Activated CD4-positive, alpha-beta T cell treated with anti-CD3 and anti-CD28 coated beads, Interleukin-2, amount 50 U/mL, for 1 hour (primary cell): ENCODE measurements at places on chromosomes 1 and 21.

- no peak for DNase-seq
Observed at GRCh38 chr1:29554208-29554778, 318.0 kb downstream of the PTPRU start.

- no peak for DNase-seq
Observed at GRCh38 chr1:43315963-43316737, 15.4 kb downstream of the TIE1 start.

DNA sequence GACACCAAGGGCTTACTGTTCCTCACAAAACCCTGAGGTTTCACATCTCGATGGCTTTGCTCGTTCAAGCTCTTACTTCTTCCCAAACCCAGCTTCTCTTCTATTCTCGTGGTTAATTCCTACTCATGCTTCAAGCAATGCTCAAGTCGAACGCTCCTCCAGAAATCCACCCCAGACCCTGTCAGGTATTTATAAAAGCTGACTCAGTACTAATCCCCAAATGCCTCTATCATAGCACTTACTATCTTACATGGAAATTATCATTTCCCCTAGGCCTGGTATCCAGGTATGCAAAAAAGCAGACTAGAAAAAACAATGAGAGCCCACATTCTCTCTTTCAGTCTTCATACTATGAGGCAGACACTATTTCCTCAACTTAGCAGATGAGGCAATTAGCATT lies 6.3 kb downstream of the EBNA1BP2 start:
- DNase-seq = no peak

GRCh38 chr1:174000371-174000770 lies 21.8 kb downstream of the RC3H1 start:
- DNase-seq = no peak

- no peak for DNase-seq
Observed at GRCh38 chr21:38400195-38400919, 97.9 kb downstream of the ERG start.

DNA sequence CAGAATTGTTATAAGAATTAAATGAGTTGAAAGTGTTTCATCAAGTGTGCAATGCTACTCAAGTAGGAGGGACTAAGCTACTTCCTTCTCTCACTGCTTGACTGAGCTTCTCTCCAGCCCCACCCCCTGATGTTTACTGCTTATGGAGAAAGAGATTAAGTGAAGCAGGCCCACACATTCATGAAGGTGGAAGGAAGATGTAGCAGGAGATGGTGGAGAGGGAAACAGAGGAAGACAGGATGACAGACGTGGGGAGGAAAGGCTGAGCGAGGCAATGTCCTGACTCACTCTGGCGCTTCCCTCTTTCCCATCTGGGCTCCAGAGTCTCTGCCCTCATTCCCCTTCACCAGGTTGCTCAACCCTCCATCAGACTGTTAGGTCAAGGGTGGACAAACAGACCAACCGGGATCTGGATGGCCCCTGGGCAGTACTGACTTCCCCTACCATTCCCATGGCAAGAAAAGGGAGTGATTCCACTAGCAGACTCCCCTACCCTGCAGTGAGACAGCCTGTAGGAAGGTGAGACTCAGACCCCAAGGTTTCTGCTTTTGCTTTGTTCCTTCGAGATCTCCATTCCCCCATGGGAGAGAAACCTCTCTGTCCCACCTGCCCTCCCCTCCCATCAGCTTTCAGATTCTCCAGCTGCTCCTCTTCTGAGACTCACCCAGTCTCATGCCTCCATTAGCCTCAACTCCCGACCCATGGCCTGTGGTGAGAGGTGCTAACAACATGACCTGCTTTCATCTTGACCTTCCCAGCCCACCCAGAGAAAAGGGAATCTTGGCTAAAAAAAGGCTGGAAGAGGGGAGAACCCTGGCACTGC lies 3.1 kb upstream of the ARHGEF2 start:
- DNase-seq = no peak

DNA sequence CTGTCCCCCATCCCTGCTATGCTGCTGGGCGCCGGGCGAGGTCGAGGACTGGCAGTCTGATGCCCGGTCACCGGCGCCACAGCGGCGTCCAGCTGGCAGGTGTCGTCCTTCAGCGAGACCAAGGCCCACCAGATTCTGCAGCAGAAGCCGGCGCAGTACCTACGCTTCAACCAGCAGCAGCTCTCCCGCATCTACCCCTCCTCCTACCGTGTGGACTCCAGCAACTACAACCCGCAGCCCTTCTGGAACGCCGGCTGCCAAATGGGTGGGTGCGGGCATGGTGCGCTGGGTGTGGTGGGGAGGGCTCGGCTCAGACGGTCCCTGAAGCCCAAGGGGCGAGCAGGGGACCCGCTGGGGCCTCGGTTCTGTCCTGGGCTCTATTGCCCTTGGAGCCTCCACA lies 20.7 kb downstream of the PLCH2 start:
- DNase-seq = no peak

DNA sequence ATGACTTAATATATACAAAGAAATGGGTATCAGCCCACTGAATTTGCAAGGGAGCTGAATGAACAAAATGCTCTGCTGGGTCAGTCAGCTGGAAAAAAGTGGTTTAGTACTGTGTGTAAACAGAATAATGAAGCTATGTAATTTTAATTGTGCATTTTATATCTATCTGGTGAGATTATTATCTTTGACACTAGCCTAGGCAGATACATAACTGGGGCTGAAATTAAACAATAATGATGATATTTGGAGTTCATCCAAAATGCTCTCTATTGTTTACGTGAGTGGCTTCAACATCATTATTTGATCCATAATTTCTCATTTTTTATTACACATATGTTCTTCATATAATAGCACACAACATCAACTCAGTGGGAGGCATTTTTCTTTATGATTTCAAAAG lies 208.5 kb upstream of the SNX7 start:
- DNase-seq = no peak

DNA sequence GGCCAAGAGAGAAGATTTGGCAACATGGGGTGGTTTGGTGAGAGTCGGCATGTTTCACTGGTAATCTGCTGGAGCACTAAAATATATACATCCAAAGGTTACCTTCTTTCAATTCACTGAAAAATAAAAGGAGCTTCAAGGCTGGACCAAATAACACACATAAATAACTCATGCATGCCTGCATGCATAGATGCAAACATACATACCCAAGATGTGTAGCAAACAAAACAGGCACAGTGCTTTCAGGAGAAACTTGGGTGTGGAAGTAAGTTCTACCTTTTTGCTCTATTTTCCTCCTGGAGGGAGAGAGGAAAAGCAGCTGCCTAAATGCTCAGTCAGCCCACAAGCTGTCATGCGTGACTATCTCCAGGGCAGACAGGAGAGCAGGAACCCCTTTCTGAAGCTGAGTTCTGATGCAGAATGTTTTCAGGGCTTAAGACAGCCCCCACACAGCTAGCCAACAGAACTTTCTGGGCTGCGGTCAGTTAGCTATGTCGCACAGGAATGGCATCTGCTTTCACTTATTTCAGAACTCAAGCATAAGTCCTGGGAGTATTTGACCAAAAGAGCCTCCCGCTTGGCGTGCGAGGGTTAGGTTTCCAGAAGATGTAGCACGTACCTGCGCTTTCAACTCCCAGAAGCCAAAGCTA lies 166.2 kb downstream of the TOMM20 start:
- DNase-seq = no peak

- DNase-seq = peak; percentile 34
Observed at GRCh38 chr1:110337704-110338308, 1.4 kb upstream of the RBM15 start.

- no peak for DNase-seq
Observed at GRCh38 chr1:25732821-25733220, 67.2 kb upstream of the SELENON start.

DNA sequence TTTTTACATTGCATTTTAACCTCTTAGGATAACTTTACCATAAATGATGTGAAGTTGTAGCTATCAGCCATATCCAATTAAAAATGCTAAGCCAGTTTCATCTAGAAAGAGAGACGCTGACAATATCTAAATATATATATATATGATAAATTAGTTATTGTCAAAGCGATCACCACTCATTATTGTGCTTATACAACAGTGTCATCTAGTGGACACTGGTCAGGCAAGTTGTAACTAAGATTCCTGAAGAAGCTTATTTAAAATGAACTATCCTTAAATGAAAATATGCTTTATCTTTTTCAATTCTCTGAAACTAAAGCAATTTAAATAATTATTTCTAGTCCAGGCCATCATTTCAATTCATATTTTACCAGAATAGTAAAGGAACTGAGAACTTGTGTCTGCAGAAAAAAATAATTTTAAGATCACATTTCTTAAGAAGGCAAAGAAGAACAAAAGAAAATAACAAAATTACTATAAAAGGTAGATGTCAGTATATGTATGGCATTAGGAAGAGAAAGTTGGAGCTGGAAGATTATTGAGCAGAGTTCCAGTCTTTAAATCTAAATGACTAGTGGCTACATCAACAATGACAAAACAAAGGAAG lies 193.3 kb upstream of the SNX7 start:
- DNase-seq = no peak

DNA sequence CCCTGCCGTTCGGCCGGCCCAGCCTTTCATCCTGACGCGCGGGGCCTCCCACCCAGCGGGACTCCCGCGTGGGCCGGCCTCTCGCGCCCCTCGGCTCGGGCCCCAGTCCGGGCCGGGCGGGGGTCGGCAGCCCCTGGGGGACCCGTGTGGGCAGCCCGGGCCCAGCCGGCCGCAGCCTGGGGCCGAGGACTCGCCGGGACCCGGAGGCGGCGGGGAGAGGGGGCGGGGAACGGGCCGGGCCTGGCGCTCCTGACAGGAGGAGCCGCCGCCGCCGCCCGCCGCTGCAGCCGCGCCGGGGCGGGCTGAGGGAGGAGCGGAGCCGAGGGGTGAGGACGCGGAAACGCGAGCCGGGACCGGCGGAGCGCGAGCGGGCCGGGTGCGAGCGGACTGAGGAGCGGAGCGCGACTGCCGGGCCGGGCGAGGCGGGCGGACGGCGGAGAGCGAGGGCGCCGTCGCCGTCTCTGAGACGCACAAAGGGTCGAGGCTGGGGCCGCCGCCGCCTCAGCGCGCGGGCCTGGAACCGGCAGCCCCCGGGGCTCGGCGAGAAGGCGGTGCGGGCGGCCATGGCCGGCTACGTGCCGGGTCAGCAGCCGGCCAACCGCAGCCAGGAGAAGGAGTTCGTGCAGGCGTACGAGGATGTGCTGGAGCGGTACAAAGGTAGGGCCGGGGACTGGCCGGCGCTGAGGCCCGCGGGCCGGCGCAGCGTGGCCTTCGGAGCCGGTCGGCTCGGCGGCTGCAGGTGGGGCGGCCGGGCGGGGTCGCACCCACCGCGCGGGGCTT lies 79.1 kb downstream of the NDUFS5 start:
- peak; percentile 60 for DNase-seq

GRCh38 chr1:221164029-221164428 lies 284.8 kb downstream of the HLX start:
- DNase-seq = no peak
